Activated CD4-positive, alpha-beta T cell treated with anti-CD3 and anti-CD28 coated beads for 36 hours (primary cell): ENCODE measurements at places on chromosomes 11 and 22.

GRCh38 chr11:120203626-120204025 is 7.2 kb upstream of the OAF start:
- no peak for DNase-seq

DNA sequence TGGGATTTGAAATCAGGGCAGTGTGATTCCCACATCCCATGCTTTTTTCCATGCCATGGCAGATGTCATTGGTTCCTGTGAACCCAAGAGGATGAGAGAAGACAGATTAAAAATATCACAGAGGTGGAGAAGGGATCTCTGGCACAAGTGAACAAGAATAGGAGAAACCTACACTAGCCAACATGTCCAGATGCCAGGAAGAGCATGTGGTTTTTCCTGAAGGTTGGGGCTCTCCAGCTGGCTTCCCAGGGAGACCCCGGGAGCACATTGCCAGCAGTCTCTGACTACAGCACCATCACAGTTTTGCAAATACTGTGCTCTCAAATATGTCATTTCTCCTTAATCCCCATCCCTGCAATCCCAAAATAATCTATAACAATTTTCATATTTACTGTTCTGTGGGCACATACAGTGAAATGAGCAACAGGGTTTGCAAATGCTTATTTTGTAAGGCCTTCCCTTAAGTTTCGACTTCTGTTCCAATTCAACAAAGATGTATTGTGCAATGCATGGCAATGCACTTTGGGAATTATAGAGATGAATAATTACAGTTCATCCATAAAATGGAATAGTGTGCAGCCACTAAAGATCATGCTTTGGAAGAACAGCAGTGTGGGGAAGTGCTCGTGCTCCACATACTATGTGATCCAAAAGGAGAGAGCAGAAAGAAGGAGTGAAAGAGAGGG is 4.8 kb downstream of the ANKK1 start:
- no peak for DNase-seq

DNA sequence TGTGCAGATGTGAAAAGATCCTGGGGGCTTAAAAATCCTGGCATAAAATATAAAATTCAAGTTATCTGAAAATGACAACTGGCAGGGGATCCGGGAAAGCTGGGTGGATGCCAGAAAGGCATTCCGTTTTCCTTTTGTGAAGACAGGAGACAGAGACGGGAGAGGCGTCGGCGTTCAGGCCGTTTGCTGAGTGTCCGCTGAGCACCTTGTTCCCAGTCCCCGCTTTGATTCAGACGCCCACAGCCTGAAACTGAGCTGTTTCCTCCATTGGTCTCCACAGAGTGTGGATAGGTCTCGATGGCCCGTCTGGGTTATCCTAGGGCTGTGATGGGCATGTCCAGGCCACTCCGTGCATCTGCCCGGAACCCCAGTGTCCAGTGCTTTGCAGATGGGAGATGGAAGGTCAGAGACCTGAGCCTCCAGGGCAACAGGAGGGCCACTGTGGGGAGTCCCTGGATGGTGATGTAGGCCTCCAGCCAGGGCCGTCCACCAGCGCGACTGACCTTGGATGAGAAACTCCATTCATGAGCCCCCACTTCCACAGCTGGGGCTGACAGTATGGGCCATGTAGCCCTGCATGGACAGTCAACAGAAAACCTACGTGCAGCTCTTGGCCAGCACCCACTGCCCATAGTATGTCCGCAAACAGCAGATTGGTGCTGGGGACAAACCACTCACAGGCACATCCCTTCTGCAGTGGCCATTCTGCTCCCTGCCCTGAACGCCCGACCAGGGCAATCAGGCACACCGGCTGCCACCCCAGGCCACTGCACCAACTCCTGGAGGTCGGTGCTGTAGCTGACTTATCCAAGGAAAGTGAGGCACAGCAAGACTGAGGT is 11.6 kb downstream of the MRGPRF start:
- DNase-seq = no peak

DNA sequence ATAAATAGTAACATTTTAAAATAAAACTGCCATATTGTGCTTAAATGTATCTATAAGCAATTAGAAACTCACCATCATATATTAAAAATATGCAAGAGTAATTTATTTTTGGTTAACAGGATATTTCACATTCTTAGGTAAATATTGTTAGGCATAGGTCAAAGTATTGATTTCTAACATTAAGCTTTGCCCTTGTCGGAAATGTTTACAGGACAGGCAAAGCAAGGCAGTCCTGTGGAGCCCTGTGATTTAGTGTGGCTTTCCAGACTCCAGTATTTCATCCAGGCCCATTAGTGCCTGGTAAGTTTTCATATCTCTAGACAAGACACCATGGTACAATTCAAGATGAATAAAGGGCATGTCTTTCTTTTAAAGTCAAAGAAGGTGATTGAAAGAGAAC is 114.9 kb upstream of the LARGE1 start:
- no peak for DNase-seq

GRCh38 chr11:72770799-72771198 is 18.6 kb upstream of the ARAP1 start:
- DNase-seq = no peak

DNA sequence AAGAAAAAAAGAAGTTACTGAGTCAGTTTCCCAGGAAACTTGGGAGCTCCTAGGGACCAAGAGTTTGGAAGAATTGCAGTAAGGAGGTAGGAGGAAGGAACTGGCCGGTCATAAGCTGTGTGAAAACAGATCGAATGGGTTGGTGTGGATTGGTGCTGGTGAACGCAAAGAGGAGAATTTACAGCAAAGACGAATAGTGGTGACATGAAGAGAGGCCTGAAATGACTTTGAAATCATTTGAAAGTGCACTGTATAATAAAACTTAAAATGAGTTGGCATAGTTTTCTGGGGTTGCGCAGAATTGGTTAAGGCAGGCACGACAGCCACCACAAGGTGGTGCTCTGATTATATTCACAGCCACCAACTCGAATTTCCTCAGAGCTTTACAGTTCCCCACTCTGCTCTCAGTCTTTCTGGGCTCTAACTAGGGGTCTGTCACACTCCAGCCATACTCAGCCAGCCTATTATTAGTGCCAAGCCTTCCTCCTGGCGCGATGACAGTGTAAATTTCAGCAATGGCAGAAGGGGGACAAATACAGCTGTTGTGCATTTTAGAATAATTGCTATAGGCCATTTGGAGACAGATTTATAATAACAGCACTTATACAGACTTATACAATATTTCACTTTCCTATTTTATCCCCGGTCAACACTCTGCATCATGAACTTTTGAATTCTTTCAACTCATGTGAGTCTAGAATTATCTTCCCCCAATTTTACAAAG is 8.3 kb upstream of the HTR3B start:
- peak; percentile 52 for DNase-seq

DNA sequence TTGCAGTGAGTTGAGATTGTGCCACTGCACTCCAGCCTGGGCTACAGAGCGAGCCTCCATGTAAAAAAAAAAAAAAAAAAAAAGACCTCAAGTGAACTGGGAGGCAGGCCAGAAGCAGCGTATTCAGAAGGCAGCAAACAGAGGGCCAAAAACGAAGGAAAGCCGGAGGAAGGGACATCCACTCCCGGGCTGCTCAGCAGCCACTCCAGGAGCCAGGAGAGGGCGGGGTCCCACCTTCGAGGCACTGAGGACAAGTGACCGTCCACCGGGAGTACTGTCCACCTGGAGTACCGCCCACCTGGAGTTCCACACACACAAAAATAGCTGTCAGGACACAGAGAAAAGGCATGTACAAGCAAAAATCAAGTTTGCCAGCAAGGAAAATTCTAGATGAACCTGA is 5.5 kb downstream of the TOLLIP start:
- no peak for DNase-seq

- no peak for DNase-seq
These were observed 51.7 kb upstream of the B3GAT1 start for GRCh38 chr11:134463716-134464115.

- DNase-seq = no peak
These were observed 11.0 kb upstream of the TMEM121B start for GRCh38 chr22:17132112-17132511.

- no peak for DNase-seq
These were observed 17.2 kb upstream of the FGF3 start for GRCh38 chr11:69836401-69836800.

- no peak for DNase-seq
These were observed 304.1 kb downstream of the C11orf87 start for GRCh38 chr11:109726061-109726460.

- no peak for DNase-seq
These were observed 34.8 kb upstream of the VWA5A start for GRCh38 chr11:124080327-124081001.

- no peak for DNase-seq
These were observed 1401.0 kb downstream of the BRD1 start for GRCh38 chr22:48426466-48427380.

DNA sequence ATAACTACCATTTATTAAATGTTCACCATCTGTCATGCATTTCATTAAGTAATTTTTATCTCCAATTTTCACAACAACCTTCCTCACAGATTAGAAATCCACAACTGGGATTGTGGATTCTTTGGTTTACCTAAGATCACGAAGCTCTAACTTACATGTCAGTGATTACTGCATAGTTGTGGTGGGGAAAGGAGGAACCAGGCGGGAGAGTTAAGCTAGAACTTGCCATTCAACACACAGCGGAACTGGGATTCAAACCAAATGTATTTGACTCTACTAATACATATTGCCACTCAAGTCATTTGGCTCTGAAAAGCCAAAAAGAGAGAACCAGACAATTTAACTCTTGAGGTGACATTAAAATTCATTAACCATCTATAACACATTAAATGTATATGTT is 10.4 kb upstream of the LAYN start:
- DNase-seq = no peak
